ENCODE measurements at places on chromosomes 4 and X.
A peak's percentile ranks its signal among the peaks of the same experiment; 100 is the strongest.

- DNase-seq: no peak
Observed at GRCh38 chrX:154488336-154489075, 1.9 kb downstream of the SLC10A3 start.

- DNase-seq: no peak
Observed at GRCh38 chr4:14871676-14872430, 130.4 kb upstream of the CPEB2 start.

DNA sequence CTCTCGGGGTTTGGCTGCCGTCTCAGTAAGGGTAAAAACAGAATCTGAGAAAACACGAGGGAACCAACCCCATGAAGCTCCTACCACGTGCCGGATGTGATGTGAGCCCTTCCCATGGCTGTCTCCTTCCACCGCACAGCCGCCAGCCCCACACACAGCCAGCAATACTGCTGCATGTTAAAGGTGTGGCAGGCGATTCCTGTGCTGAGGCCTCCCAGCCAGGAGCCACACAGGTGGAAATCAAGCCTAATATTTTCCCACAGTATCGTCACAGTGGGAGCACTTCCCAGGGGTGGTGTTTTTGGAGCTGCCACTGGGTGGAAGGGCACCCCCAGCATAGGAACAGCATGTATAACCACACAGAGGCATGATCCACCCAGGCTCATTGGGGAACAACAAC is 77.5 kb downstream of the SLC2A9 start:
- DNase-seq: no peak

- no peak for DNase-seq
Observed at GRCh38 chrX:134374294-134374693, 85.7 kb upstream of the HPRT1 start.

DNA sequence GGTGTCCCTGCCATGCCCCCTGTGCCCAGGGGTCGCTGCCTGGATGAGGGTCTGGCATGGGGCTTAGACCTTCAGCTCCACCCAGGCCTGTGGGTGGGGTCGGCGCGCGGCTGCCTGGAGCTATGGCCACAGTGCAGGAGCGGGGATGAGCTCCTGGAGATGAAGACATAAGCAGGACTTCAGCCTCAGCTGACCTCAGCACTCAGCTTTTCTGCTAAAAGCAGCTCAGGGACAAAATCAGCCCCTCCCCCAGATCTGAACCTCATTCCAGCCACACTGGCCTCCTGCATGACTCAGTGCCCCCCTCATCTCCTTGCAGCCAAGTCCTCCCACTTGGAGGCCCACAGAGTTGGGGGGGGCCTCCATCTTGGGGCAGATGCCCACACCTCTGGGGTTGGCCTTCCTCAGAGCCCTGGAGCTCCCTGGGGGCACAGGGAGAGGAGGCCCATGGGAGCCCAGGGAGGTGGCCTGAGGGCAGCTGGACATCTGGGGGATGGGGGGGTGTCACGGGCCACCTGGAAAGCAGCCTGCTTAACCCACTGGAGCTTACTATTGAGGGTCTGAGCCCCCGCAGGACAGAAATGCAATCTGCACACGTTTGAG is 19.4 kb upstream of the CPLX1 start:
- DNase-seq: no peak

GRCh38 chr4:189098932-189099696 is 841.6 kb upstream of the FRG1 start:
- DNase-seq: no peak

DNA sequence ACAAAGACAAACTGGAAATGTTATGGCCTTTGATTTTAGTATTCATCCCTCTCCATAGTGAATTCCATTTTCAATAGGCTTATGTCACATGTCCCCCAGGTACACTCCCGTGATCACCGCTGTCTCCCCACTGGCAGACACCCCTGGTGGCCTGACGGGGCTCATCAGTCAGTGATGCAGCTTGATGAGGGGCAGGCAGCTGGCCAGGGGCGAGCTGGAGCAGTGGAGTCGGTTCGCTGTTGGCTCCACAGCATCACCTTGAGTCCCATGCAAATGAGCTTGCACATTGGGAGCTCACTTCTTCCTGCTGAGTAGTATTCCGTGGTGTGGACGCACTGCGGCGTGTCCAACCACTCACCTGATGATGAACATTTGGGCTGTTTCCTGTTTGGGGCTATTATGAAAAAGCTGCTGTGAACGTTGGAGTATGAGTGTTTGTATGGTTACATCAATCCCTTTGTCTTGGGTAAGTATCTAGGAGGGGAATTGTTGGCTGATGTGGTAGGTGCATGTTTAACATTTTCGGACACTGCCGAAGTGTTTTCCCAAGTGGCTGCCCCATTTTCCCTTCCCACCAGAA is 5.2 kb downstream of the TREX2 start:
- no peak for DNase-seq

GRCh38 chr4:172573899-172574298 is 594.7 kb upstream of the GALNT7 start:
- no peak for DNase-seq

GRCh38 chrX:47218280-47218919 is at the start of gene CDK16:
CDK16 (plus strand) TSS chrX:47218681; CDS start chrX:47223558, 4,877 bp downstream.
- peak; percentile 90 for DNase-seq

DNA sequence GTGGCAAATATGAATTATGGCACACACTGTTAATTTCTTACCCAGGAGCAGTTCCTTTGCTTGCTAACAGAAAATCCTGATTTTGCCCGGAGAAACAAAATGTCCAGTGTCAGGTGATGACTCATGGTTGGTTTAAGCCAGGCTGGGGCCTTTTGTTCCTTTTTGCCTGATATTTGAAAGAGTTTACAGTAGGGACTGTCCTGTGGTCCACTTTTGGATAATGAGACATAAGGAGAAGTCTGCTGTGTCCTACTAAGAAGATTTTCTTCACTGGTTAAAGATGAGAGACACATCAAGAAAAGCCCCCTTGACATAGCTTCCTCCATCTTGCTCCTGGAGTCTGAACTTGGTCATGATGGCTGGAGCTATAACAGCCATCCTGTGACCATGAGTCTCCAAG is 12.1 kb upstream of the DRD5 start:
- no peak for DNase-seq

- DNase-seq: no peak
Observed at GRCh38 chr4:2937146-2937857, 25.9 kb downstream of the NOP14 start.

DNA sequence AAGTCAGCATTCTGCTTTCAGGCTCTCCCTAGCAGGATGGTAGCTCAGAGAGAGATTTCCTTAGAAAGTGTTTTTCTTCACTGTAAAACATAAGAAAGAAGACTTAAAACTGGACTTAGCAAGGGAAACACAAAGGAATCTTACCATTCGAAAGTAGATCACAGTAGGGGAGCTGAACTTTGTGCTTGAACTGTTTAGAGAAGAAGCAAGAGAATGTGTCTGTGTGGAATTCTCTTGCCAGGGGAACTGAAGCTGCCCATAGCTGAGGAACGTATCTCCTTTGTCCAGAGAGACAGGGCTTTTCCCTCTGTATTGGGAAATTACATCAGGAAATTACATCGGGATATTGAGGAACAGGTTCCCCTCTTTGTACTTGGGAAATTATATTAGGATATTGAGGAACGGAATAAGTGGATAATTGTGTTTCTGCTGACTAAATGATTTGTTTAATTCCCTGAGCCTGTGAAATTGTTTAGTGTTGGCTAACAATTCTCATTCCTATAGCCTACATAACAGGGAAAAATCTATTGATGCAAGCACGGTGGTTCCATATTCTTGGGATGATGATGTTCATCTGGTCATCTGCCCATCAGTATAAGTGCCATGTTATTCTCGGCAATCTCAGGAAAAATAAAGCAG is 21.2 kb downstream of the SRD5A3 start:
- DNase-seq: no peak

- DNase-seq: no peak
Observed at GRCh38 chrX:139831675-139832456, 101.0 kb downstream of the ATP11C start.

DNA sequence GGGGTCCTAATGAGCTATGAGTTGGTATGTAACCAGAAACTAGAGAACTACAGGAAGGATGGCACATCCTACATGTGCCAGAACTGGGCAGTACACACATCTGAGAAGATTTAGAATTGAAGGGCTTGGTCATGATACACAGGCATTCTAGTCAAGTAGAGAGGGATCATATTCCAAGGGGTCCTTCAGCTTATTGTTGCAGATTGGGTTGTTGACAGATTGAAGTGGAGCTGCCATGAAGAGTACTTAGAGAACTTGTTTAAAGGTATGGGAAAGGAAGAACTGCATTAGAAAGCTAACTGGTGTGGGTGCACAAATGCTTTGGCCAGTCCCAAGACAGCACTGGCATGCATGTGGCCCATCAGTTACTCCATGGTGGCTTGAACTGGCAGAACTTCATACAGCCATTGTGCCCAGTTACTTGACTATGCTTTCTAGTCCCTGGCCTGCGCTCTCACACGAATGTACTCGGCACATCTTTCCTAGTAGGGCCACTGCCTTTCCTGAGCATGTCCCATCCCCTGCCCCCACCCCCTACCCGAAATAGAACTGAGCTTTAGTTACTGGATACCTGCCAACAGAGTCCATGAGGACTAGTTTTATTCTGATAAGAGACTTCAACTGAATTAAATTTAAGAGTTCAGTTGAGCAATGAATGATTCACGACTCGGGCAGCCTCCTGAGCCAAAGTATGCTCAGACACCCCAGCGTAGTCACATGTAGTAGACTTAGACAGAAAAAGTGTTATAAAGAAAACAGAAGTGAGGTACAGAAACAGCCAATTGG is 64.0 kb downstream of the CCNG2 start:
- DNase-seq: no peak

- DNase-seq: no peak
Observed at GRCh38 chrX:19177721-19178120, 55.5 kb upstream of the ADGRG2 start.

GRCh38 chr4:6689506-6689960 is 4.1 kb upstream of the S100P start:
- DNase-seq: no peak

All from kidney (tissue), 22 donors.